H9 (cell line): ENCODE measurements at places on chromosomes 11 and 22. TPM values are rescaled to one million over a fixed set of nuclear protein-coding genes. Genes with fewer than 3 reads are reported as not detected.
A peak's percentile ranks its signal among the peaks of the same experiment; 100 is the strongest.

The MFNG gene
- 2.0 and 3.3 TPM in 2 replicates for total RNA-seq

- no peak overlapping the region for H3K27ac ChIP-seq
- H3K4me1 ChIP-seq = no peaks in the 10 kb centered on the region
- H3K27me3 ChIP-seq = no peaks in the 10 kb centered on the region; the same call in 1 of the 2 replicates
- no peak for DNase-seq
- H3K36me3 ChIP-seq = no peaks in the 10 kb centered on the region; the same call in 2 of the 3 replicates
- H3K4me3 ChIP-seq = no peak overlapping the region
These were observed 21.9 kb downstream of the SCUBE1 start for GRCh38 chr22:43320943-43321900.

DNA sequence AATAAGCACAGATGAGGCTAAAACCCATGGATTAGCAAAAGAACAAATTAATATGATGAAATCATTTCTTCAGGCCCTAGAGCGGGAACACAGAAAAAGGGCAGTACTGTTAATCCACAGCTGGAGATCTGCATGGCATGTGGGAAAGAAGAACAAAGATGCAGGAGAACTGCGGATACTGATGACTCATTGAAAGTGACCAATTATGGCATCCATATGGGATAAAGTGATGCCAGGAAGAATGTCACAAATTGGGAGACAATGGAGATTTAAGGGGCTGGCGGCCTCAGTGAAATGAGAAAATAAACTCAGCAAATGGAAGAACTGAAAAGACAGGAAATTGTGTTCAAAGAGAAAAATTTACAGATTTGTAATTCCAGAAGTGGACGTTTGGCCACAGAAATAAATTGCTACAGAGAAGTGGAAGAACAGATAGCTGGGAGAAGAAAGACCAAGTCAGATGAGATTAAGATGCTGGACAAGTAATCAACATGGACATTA, 39.4 kb downstream of the SIK3 start:
- H3K4me1 ChIP-seq = peaks cover 3% of the 10 kb centered on the region; the same call in 1 of the 2 replicates
- H3K27ac ChIP-seq = no peak overlapping the region
- H3K36me3 ChIP-seq = no peaks in the 10 kb centered on the region
- no peak for DNase-seq

DNA sequence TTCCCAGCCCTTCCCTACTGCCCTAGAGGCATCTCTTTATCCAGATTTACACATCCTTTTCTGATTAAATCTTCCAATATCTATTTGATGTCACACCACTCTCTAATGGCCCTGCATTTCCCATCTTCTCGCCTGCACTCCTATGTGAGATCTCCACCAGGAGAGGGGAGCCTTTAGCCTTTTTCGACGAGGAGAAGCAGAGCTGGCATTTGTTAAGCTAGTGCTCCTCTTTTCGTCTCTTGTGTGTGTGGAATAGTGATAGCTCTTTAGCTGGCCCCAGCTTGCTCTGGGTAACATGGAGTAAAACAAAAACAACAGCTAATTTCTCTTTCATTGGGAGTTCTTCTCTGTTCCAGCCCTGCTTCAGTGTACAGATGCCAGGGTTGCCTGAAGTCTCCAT, 536.5 kb downstream of the NTM start:
- peaks cover 11% of the 10 kb centered on the region; the same call in 1 of the 2 replicates for H3K4me1 ChIP-seq
- H3K4me3 ChIP-seq = no peak overlapping the region
- no peaks in the 10 kb centered on the region; the same call in 2 of the 3 replicates for H3K36me3 ChIP-seq
- H3K27ac ChIP-seq = no peak overlapping the region

DNA sequence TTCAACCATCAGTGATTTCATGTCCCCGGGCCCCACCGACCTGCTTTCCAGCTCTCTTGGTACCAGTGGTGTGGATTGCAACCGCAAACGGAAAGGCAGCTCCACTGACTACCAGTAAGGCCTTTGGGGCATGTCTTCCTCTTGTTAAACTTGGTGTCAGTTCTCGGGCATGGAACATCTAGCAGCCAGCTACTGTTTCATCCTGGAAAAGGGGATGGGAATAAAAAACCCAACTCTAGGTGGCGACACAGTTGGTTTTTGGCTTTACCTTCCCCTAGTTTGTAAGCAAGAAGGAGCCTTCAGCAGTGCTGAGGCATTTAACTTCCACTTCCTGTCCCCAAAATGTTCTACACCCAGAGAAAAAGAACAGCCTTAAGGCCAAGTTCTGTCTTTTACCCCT, 76.7 kb downstream of the BMAL1 start:
- H3K4me3 ChIP-seq = no peak overlapping the region
- DNase-seq = peak; percentile 70
- H3K27me3 ChIP-seq = no peaks in the 10 kb centered on the region

- H3K4me3 ChIP-seq = no peak overlapping the region
- 0 out of 2 replicates have a peak, but pooled peaks cover 7% of the 10 kb centered on the region for H3K36me3 ChIP-seq
- no peaks in the 10 kb centered on the region; the same call in 1 of the 2 replicates for H3K27me3 ChIP-seq
- H3K27ac ChIP-seq = no peak overlapping the region
- peak; percentile 12 for DNase-seq
- peaks cover 4% of the 10 kb centered on the region for H3K4me1 ChIP-seq
These were observed 73.6 kb downstream of the TRIM29 start for GRCh38 chr11:120064341-120064740.

The SCGB2A2 gene
- total RNA-seq = not detected in 2 replicates

- no peaks in the 10 kb centered on the region for H3K36me3 ChIP-seq
- no peak overlapping the region for H3K27ac ChIP-seq
- no peak overlapping the region for H3K4me3 ChIP-seq
- no peaks in the 10 kb centered on the region for H3K27me3 ChIP-seq
These were observed 418.8 kb downstream of the TMEM135 start for GRCh38 chr11:87456499-87456898.

GRCh38 chr11:106133529-106133928, 56.1 kb downstream of the AASDHPPT start:
- no peak overlapping the region for H3K27ac ChIP-seq
- H3K4me3 ChIP-seq = no peak overlapping the region
- no peaks in the 10 kb centered on the region for H3K4me1 ChIP-seq
- DNase-seq = no peak
- H3K27me3 ChIP-seq = no peaks in the 10 kb centered on the region
- H3K36me3 ChIP-seq = no peaks in the 10 kb centered on the region

DNA sequence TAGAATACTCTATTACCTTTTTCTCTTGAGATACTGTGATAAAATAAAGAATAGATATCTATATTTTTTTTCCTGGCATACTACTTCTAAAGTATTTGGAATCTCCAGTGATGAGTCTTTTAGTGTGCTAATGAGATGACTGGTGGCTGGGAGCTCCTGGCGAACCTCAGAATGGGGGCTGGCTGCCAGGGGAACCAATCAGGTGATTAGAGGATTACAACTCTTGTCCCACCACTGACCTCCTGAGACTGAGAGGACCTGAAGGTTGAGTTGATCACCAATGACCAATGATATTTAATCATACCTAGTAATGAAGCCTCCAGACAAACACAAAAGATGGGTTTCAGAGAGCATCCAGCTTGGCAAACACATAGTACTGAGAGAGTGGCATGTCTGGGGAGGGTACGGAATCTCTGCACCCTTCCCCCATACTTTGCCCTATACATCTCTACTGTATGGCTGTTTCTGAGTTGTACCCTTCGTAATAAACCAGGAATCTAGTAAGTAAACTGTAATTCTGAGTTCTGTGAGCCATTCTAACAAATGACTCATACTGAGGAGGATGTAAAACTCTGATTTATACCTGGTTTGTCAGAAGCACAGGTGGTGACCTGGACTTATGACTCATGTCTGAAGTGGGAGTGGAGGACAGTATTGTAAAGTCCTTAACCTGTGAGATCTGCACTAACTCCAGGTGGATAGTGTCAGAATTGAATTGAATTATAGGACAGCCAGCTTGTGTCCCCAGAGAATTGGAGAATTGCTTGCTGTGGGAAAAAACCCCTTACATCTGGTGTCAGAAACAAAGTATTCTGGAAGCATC, 325.3 kb upstream of the LRRC4C start:
- no peaks in the 10 kb centered on the region for H3K27me3 ChIP-seq
- H3K27ac ChIP-seq = no peak overlapping the region
- H3K4me1 ChIP-seq = no peaks in the 10 kb centered on the region

The SPI1 gene
- total RNA-seq = not detected in 2 replicates

DNA sequence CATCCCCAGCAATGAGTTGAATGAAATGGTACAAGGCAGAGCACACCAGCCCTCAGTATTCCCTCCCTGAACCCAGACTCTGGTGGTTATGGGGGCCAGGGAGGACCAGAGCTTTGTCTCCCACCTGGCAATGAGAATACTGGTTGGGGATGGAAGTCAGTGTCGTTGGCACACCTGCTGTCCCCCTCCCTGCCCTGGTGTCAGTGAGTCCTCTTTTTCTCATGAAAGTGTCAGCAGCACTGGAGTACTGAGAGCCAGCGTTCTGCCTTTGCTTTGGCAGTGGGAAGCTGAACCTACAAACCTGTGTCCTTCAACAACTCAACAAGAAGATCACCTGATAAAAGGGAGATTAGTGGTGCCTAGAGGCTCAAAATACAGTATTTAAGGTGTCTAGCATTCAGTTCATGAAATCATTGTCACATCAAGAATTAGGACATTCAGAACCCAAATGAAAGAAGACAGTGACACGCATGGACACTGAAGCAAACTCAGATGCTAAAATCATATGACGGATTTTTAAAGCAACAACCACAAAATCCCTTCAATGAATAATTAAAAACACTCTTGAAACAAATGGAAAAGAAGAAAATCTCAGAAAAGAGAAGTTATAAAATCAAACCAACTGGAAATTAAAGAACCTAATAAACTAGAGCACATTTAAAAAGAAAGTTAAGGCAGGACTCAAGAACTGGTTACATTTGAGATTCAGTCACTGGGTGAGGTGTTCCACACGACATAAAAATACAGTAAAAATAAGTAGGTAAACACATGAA, 77.5 kb upstream of the VPREB1 start:
- H3K36me3 ChIP-seq = no peaks in the 10 kb centered on the region
- no peaks in the 10 kb centered on the region for H3K4me1 ChIP-seq
- no peak overlapping the region for H3K27ac ChIP-seq
- H3K27me3 ChIP-seq = peaks cover 80% of the 10 kb centered on the region
